ENCODE measurements at places on chromosomes 6 and 20. TPM values are rescaled to one million over a fixed set of nuclear protein-coding genes. Genes with fewer than 3 reads are reported as not detected.

Gene BIRC7
- 2.9 TPM for total RNA-seq

Gene NRSN2
- total RNA-seq = 64.0 TPM

Gene ID1
- 73.7 TPM for total RNA-seq

Gene CDH22
- not detected for total RNA-seq

Gene ZKSCAN4
- total RNA-seq = 3.9 TPM

Gene SLC17A3
- not detected for total RNA-seq

Gene ZFP57
- 0.36 TPM for total RNA-seq

Gene PKIB
- 64.1 TPM for total RNA-seq

Gene TPD52L1
- total RNA-seq = 32.4 TPM

GRCh38 chr6:30719356-30719755, 796 bp upstream of the TUBB start:
- DNase-seq = no peak

DNA sequence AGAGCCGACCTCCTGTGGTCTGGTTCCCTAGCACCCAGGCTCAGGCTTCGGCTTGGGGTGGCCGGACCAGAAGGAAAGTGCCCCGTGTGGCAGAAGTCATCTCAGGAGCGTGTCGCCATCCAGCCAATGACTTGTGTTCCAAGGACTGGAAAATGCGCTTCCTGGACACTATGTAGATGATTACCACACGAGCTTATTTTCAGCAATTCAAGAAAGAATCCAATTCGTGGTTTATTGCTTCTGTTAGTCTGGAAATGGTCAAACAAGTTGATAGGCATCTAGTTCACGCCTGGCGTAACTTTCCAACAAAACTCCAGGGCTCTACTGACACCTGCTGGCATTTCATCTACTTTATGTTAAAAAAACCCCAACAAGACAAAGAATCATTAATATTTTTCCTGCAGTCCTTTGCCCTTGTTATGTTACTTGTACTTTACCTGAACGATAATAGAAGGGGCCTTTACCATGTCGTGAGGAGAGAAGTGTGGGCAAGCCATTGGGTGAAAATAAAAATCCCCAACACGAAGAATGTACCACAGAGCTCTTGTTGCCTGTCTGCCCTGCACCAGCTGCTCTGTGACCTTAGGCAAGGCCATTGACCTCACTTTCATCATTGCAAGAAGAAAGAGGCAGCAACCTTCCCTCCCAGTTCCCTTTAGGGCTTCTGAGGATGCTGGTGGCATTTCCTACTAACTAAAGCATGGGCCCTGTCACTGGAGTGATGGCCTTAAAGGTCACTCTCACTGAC, 154.7 kb upstream of the LAMP5 start:
- peak; percentile 43 for DNase-seq

GRCh38 chr20:48990467-48990866, 55.6 kb upstream of the CSE1L start:
- DNase-seq = no peak

DNA sequence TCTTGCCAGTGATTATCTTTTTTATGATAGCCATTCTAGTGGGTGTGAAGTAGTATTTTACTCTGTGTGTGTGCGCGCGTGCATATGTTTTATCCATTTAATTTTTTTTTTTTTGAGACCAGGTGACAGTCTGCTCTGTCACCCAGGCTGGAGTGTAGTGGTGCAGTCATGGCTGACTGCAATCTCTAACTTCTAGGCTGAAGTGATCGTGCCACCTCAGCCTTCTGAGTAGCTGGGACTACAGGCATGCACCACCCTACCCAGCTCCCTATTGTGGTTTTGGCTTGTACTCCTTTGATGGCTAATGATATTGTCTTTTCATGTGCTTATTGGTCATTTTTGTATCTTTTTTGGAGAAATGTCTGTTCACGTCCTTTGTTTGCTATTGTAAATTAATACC, 33.3 kb downstream of the ITCH start:
- no peak for DNase-seq

- no peak for DNase-seq
Measured at GRCh38 chr6:152474354-152474753, 162.8 kb downstream of the SYNE1 start.

DNA sequence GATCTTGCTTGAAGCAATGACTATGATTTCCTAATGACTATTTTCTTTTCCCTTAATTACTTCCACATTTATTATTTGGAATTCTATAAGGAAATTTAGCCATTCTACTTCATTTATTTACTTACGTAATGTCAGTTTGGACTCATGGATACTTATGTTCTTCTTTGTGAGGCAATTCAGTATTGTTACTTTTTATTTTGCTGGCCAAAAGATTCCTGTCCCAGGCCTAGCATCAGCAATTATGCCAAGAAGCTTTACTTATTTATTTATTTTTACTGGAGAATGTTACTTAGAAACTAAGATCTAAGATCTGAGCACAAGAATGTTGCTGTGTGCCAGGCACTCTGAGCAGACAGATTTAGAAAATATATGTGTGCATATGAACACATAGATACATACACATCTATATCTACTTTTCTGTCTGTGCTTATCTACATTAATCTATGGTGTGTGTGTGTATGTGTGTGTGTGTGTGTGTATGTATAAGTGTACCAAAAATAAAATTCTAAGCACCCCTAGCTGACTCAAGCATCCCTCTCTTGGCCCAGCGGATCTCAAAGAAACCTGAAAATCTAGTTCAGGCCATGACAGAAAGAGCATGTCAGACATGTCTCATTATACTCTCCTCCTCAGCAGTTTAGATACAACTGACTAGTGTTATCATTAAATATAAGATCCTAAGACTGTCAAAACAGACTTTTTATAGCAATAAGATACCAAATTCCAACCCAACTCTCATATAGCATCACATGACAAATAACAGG, 640.0 kb upstream of the GJE1 start:
- DNase-seq = no peak

DNA sequence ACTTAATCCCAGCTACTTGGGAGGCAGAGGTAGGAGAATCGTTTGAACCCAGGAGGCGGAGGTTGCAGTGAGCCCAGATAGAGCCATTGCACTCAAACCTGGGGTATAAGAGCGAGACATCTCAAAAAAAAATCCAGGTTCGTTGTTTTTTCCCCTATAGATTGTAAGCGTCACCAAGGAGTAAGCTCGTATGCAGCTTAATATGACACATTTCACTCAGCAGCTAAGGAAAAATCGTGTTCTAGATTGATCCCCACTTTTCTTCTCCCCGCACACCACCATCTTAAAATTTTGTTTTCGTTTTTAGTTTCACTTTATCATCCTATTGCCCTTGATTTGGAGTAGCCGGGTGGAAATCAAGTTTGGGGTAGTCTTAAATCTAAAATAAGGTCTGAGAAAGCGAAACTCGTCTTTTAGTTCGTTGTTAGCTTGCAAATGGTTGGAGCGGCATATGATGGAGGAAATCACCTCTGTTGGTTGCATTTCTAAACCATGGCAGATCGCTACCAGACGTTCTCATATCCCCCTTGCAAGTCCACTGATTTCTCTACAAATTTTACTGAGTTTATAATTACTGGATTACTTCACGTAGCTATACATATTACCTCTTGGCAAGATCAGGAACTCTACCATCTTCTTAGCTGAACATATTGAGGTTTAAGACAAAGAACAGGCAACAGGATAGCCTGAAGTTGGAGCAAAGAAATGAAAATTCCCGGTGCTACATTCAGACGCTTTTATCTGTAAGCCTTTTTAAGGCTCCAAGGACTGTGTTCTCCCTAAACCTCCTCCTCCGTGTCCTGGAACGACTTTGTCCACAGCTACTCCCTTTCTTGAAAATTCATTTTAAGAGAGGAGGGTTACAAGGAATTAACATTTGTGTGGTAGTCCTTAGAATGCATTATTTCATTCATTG, 91.1 kb upstream of the BTN3A2 start:
- peak; percentile 13 for DNase-seq

DNA sequence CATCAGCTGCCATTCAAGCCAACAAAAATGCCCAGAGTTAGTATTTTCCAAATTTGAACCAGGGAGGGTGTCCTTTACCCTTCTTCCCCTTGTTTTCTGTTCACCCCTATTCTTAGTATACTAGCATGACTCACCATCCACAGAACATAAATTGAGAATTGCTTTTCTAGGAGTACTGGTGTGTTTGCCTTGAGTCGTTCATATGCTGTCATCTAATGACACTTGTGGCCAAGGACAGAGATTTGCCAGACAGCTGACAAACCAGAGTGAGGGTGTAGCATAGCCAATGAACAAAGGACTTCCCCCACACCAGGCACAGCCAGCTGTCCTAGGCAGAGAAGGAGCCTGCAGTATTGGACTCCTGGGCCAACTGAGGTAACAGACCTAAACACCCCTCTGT, 62.2 kb downstream of the FILIP1 start:
- DNase-seq = no peak

- DNase-seq = no peak
Measured at GRCh38 chr6:33962246-33963027, 158.6 kb upstream of the MLN start.

GRCh38 chr6:158284007-158284875, 28.0 kb upstream of the TULP4 start:
- DNase-seq = peak; percentile 96

DNA sequence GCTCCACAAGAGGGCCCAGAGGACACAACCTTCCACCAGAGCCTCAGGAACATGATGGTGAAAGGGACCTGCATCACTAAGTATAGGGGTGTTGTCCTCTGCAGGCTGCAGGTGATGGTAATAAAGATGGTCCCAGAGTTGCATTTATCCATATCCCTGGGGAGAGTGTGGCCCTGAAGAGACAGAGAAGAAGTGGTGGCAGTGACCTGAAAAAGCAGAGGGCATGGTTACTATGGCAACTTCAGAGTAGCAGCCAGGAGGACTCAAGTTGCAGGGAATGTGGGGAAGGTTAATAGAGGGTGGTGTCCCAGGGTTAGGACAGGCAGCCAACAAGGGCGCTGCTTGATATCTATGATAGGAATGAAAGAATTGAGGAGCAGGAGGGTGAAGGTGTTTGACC, 57.1 kb downstream of the HLA-A start:
- DNase-seq = no peak

- no peak for DNase-seq
Measured at GRCh38 chr20:18650224-18650623, 62.4 kb downstream of the DTD1 start.

- no peak for DNase-seq
Measured at GRCh38 chr6:264626-265025, 27.7 kb upstream of the DUSP22 start.

DNA sequence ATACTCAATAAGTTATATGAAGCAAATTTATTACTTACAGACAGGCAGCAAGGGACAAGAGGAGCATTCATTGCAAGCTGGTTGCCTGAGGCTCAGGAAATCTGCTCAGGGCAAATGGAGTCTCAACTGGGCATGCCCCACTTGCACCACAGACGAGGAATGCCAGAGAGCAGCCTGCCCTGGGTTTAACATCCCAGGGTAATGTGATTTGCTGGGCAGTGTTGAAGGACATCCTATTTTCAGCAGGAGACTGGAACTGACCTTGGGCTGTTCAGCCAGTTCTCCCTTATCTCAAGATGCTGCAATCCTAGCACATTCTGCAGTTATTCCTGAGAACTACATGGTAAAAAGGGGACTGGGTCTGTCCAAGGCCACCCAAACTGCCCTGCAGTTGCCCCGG, 3.8 kb upstream of the ENTPD6 start:
- DNase-seq = no peak

DNA sequence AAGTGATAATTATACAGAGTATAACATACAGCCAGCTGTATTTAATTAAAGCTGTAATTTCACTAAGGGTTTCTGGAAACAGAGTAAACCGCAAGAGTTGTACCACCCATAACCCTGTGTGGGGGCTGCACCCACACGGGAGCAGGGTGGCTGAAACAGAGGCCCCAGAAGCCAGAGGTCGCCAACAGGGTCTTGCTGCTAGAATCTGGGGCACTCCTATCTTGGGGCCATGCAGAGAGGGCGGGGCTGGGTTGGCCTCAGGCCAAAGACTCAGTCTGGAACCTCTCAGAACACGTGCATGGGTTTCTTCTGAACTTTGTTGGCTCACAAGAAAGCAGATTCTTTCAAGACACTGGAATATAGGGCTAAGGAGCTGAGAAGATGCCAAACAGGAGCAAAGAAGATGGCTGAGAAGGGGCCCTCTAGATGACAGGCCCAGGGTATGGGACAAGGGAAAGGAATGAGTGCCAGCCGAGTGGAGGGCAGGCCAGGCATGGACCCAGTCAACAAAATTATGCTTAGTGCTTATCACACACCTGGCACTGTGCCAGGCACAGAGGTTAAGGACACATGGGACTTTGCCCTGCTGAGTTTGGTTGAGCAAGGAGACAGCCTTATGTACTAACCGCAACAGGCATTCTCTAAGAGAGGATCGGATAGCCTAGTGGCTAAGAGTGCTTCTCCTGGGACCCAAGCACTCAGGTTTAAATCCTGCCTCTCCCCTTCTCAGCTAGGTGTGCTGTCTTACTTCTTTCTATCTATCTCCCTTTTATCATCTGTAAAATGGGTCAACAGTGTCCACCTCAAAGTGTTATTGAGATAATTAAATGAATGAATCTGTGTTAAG, 96.6 kb upstream of the FOXP4 start:
- no peak for DNase-seq

- DNase-seq = no peak
Measured at GRCh38 chr6:11330413-11330760, 97.9 kb upstream of the NEDD9 start.

DNA sequence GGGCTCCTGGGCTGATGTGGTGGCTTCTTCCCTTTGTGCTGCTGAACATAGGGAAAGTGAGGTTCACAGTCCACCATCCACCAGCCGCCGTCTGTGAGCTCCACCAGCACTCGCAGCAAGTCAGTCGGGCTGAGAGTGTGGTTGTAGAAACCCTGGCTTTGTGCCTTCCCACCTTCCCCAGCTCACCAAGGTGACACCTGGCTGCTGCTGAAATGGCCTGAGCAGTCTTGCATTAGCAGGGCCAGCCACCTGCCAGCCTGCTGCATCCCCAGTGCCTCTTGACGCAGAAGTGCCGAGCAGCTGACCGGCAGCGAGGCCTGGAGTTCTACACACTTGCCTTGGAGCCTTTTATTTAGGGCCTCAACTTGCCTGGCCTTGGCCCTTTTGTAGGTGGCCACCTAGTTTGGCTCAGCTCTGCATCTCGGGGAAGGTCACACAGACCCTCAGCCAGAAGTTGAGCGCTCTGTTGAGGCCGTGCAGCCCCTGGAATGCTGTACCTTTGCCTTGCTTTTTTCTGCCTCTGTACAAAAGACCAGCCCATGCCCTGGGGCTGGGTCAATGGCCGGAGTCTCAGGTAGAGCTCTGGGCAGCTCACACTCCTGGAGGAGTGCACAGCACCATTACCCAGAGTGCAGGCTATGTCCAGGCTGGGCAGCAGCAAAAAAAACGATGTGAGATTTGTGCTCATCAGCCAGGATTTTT, 76.5 kb downstream of the PTPN1 start:
- DNase-seq = no peak

All from astrocyte (in vitro differentiated cells and primary cell).